T-helper 2 cell (primary cell): ENCODE measurements at places on chromosomes 2 and 18.

- DNase-seq = no peak
These were observed 124.4 kb downstream of the GRB14 start for GRCh38 chr2:164496881-164497280.

GRCh38 chr2:231780123-231780908 lies 766 bp downstream of the PDE6D start:
- DNase-seq = no peak

DNA sequence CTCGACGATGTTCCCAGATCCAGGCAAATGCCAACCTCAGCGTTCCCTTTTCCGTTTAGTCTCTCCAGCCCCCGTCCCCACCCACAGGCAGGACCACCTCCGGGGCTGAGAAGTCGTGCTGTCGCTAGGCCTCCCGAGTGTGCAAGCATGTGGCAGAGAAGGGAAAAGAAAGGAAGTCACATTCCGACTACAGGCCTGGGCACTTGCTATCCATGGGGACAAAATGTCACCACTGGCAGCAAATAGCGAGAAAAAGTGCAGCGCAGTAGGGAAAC lies 420 bp downstream of the PIGN start:
- peak; percentile 1 for DNase-seq

- DNase-seq = no peak
These were observed 1.3 kb upstream of the PNO1 start for GRCh38 chr2:68156419-68156818.

- DNase-seq = no peak
These were observed 762 bp downstream of the INO80C start for GRCh38 chr18:35497027-35497369.

DNA sequence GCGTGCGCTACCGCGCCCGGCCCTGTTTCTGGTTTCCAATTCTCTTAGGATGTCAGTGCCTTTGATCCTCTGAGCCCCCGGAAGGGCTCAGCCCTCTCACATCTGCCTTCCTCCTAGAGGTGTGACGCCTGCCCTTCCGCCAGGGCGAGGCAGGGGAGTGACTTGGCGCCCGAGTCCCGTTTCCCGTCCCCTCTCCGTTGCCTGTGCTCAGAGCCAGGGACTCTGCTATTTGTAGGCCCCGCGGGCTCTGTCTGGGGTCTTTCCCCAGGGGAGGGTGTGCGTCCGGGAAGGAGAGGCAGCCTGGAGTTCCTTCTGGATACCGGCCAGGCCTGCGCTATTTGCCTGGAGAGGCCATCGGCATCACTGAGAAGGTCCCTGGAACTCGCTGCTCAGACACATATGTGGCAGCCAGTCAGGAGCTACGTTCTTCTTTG lies 103.7 kb upstream of the TAF1B start:
- no peak for DNase-seq

DNA sequence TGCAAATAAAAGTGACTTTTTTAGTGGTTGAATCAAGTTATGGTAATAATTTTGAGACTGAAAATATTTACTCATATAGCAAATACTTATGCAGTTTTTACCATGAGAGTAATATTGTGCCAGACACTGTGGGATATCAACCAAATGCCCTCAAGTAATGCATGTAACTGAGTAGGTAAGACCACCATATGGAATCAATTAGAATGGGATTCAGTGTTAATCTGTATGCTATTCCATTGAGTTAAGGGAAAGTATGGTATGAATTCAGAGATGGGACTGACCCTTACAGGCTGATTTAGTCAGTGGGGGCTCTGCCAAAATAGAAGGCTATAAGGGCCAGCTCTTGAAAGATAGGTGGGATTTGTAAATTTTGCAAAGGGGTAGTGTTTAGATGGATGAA lies 131.6 kb downstream of the CCDC85A start:
- DNase-seq = no peak

DNA sequence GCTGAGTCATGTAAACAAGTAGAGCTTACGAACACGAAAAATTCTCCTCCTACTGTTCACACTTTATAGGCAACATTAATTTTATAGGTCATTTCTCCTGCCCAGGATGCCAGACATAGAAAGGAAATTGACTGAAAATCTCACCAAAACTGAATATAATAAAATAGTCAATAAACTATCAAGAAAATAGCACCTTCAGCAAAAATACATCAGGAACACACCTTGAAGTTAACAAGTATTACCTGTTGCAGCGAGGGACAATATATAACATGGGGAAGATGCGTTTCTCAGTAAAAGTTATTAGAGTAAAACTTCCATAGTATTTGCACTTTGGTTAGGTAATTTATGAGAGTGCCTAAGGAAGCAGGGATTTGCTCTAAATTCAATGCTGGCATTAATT lies 344.6 kb downstream of the KCNJ3 start:
- DNase-seq = no peak

GRCh38 chr18:10912790-10913545 lies 236.4 kb downstream of the PIEZO2 start:
- no peak for DNase-seq
